Cardiac muscle cell (in vitro differentiated cells and primary cell): ENCODE measurements at places on chromosomes 11 and 22. TPM values are rescaled to one million over a fixed set of nuclear protein-coding genes. Genes with fewer than 3 reads are reported as not detected.

SYT13 gene
- 1.6 and 1.9 TPM in 2 replicates for total RNA-seq

ANO3 gene
- not detected in 2 replicates for total RNA-seq

BBOX1 gene
- total RNA-seq: not detected in 2 replicates

GRCh38 chr22:20601308-20601707 is 93.9 kb downstream of the MED15 start:
- DNase-seq: no peak

DNA sequence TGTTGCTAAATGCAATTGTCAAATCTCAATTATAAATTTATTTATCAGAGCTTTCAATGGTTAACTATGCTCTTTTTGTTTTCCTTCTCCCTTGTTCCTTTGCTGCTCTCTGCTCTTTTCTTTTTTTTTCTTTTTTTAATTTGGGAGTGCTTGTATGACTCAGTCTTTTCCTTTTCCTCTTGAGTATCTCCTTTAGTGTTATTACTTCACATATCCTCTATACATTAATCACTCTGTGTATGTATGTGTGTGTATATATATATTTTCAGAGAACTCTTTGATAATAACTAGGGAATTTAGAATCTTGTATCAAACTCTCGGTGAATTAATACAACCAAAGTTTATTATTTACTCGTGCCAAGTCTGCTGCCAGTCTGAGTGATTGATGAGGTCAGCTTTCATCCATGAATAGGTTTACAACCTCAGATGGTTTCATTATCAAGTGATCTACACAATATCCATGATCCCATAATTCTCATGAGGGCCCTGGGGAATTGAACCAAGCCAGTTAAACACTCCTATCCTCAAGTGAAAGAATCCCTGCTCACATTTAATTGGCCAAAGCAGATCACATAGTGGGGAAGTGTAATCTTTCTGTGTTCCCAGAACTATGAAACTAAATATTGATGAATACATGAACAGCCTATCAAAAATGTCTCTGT is 743.4 kb upstream of the CNTN5 start:
- no peak for DNase-seq

- DNase-seq: no peak
Observed at GRCh38 chr22:40876907-40877306, 15.0 kb upstream of the DNAJB7 start.

GRCh38 chr11:119030329-119031047 is at the start of gene SLC37A4:
TSS of gene SLC37A4 (minus strand) at chr11:119030877.
- peak; percentile 99 for DNase-seq

GRCh38 chr11:57476757-57477506 is 16.6 kb downstream of the RTN4RL2 start:
- DNase-seq: peak; percentile 39
